Uterus (tissue), 4 donors: ENCODE measurements at places on chromosomes 3 and 15. TPM values are rescaled to one million over a fixed set of nuclear protein-coding genes. Genes with fewer than 3 reads are reported as not detected.

Gene CX3CR1
- total RNA-seq: 7.6 TPM

Gene LDHAL6B
- not detected for total RNA-seq

Gene TPRG1
- 29.4 TPM for total RNA-seq

Gene ILDR1
- total RNA-seq: 1.9 TPM

Gene CCNB2
- not detected for total RNA-seq

Gene RLBP1
- not detected for total RNA-seq

Gene IGSF11
- 1.2 TPM for total RNA-seq

Gene CFAP161
- 3.3 TPM for total RNA-seq

GRCh38 chr15:57442335-57442734, 66.0 kb downstream of the CGNL1 start:
- DNase-seq: no peak

DNA sequence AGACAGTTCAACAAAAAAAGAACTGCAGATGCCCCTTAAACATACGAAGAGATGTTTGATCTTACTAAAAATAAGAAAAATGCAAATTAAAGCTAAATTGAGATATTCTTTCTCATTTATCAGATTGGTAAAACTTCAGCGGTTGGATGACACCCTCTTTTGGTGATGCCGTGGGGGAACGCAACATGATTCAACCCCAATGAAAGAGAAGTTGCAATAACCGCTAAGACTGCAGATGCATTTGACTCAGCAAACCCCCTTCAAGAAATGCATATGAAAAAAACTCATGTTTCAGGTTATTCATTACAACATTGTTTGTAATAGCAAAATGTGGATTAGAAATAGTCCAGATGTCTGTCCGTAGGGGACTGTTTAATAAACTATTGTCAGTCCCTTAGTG, 3.6 kb downstream of the KLHL6 start:
- no peak for DNase-seq

DNA sequence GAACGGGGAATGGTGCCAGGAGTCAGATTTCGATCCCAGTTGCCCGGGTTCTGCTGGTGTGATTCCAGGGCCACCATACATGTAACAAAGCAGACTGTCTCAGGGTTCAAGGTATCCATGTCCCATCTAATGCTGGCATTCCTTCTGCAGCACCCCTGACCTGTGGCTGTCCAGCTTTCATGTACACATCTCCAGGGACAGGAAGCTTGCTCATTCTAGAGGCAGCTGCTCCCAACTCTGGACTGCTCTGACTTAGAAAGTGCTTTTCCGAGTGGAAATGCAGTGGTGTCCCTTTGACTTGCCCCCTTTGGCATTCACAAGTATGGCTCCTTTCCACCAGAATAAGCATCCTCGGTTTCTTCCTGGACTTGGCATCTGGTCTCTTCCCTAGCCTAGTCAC, 30.9 kb downstream of the PML start:
- no peak for DNase-seq

DNA sequence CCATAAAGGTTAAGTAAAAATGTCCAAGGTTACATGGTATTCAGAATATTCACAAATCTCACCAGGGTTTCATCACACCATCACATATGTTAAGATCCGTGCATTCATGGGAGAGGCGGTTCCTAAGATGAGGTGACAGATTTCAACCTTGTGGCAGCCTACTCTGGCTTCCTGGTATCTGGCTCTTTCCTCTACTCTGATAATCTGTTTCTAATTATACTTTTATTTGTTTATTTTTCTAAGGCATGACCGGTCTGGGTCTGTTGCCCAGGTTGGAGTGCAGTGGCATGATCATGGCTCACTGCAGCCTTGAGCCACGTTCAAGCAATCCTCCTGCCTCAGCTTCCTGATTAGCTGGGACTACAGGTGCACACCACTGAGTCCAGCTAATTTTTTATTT, 34.4 kb downstream of the RAF1 start:
- DNase-seq: no peak

- peak; percentile 72 for DNase-seq
These were observed 10.5 kb downstream of the GNAI2 start for GRCh38 chr3:50246517-50246954.

DNA sequence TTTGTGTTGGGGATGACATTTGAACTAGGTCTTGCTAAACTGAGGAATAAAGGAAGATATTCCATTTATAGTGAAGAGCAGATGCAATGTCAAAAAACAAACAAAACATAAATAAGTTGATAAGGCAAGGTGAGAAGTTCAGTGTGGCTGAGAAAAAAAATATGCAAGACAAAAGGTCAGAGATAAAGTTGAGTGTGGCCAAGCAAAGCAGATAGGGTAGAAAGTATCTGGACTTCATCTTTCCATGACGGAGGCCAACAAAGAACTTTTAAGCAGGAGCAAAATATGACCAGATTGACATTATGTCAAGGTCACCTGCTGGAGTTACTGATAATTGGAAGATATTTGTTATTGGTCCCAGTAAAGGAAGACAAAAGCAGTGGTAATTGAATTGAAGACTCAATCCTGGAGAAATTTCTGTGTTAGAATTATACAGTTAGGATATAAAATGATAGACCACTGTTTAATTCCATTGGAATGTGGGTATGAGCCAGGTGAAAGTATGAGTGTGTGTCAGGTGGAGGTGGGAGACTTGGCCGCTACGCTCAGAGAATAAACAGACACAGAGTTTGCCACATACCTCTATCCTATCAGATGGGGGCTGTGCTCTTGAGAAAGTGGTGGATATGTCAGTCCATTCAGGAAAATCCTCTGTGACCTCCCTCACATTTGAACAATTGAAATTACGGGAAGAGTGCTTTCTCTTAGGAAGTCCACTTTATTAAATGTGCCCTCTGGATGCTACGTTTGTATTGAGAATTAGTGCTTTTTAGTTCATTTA, 28.1 kb downstream of the ADIPOQ start:
- no peak for DNase-seq

DNA sequence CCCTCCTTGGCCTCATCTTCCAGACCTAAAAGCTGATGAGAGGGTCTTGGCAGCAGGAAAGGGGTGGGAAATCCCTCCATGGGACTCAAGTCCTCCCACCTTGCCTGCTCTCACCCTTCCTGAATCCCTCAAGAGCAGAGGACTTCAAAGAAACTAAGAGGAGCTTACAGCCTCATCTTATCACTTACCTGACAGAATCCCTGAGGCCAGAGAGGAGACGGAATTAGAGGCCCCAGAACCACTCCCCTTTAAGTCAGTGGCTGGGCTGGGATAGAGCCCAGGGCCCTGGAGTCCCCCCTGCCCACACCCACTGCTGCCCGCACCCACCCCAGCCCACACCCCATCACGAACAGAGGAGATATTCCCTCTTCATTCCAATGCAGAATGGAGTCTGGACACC, 15.2 kb downstream of the LOXL1 start:
- no peak for DNase-seq

GRCh38 chr3:14297784-14298236, 104.6 kb upstream of the SLC6A6 start:
- DNase-seq: peak; percentile 78

DNA sequence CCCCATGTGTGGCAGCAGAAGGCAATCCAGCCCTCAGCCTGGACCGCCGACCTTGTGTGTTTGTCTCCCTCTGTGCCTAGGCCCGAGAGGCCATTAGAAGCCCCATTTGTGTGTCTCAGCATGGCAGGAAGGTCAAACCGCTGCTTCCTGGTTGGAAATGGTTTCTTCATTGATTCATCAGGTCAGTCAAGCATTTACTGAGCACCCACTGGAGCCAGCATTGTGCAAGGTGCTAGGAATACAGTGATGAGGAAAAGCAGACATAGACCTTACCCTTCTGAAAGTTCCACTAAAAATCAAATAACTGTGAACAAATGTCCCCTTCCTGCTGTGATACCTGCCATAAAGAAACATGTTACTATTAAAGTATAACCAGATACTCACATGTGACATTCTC, 265.9 kb upstream of the CTDSPL start:
- no peak for DNase-seq

DNA sequence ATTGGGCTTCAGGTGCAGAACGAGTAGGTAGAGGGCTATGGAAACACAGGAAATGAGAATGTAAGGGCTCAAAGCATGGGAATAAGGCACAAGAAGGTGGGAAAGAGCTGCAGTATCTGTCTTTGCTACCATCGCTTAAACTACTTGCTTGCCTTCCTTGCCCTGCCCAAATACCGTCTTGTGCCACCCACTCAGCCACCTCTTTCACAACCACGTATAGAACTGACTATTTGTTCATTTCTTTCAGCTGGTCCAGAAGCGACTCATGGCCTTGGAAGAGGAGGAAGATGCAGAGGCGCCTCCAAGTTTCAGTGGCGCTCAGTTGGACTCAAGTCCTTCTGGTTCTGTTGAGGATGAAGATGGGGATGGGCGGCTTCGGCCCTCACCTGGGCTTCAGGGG, 11.8 kb downstream of the LPCAT4 start:
- no peak for DNase-seq

DNA sequence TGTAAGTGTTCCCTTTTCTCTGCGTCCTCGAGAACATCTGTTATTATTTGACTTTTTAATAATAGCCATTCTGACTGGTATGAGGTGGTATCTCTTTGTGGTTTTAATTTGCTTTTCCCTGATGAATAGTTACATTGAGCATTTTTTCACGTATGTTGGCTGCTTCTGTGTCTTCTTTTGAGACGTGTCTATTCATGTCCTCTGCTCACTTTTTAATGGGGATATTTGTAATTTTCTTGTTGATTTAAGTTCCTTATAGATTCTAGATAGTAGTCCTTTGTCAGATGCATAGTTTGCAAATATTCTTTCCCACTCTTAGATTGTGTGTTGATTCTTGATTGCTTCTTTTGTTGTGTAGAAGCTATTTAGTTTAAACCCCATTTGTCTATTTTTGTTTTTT, 179.2 kb downstream of the DOCK3 start:
- DNase-seq: no peak

- peak; percentile 71 for DNase-seq
These were observed 1.6 kb upstream of the SEMA3B start for GRCh38 chr3:50267280-50267913.

GRCh38 chr3:43966530-43966929, 275.2 kb upstream of the TOPAZ1 start:
- DNase-seq: no peak

DNA sequence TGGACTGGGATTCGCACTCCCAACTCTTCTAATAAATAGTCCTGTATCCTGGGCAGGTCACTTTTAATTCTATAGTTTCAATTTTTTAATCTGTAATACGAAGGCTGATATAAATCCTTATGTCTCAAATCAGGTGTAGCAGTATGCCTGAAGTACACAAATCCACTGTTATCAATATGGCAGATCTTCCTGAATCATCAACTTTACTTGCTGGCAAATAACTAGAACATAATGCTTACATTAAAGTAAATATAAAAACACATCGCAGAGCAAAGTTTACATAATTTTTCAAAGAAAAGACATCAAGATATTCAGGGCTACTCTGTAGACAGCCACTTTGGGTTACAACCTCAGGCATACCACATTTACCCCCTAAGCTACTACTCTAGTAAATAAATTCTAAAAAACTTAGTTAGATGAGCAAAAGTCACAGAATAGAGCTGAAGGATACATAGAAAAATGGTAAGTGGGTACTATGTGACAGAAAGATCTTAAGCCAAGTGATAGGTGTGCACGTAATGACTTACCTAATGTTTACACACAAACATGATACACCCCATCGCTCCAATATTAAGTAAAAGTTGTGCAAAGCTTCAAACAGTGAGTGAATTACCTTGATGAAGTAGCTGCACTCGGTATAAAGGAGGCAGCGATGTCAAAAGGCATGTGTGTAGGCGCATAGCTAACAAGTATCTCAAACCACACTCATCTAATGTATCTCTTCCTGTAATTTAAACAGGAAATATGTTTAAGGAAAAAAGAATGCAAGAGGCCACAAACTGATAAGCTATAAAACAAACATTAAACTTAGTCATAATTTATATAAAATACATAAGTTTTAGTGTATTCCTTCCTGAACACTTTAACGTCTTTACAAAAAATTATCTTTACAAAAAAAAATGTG, 127.9 kb downstream of the DMXL2 start:
- no peak for DNase-seq

- no peak for DNase-seq
These were observed 42.2 kb upstream of the PTX3 start for GRCh38 chr3:157394411-157394810.

DNA sequence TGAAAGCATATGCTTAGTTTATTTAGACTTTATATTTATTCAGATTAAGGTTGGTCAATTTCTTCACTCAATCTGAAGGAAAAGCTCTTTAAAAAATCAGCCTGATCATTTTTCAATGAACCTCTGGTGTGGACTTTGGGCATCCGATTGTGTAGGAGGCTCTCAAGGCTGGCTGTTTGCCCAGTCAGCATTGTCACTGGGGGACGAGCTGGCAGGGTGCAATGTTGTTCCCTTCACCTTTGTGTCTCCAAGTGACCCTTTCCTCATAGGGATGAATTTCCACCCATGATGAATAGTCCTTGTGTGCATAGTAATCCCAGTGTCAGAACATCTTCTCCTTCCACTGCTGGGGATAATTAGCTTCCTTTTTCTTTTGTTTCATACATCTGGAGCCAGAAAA, 102.5 kb downstream of the CHRNA7 start:
- DNase-seq: no peak

DNA sequence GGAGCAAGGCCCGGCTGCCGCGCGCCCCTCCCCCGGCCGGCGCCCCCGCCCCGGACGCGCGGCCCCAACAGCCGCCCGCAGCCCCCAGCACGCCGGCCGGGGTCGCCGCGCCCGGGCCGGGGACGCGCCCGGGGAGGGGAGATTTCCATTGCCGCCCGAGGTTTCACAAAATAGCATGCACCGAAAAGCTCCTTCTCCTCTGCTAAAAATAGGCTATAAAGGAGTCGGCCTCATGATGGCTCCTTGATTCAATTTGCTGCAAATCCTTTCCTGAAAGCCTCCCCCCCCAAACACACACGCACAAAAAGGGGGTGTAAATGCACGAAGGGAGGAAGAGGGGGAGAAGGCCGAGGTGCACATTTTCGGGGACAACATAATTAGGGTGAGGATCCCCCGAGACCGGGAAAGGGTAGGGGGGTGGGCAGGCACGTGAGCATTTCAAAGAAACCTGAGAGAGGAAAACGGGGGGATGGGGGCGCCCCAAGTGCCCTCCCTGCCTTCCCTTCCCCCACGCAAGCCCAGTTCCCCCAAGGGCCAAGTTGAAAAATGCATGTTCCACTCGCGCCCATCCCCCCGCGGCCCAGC, 734 bp downstream of the TBL1XR1 start:
- peak; percentile 53 for DNase-seq
